ENCODE measurements at places on chromosomes 7 and 10.
A peak's percentile ranks its signal among the peaks of the same experiment; 100 is the strongest.

DNA sequence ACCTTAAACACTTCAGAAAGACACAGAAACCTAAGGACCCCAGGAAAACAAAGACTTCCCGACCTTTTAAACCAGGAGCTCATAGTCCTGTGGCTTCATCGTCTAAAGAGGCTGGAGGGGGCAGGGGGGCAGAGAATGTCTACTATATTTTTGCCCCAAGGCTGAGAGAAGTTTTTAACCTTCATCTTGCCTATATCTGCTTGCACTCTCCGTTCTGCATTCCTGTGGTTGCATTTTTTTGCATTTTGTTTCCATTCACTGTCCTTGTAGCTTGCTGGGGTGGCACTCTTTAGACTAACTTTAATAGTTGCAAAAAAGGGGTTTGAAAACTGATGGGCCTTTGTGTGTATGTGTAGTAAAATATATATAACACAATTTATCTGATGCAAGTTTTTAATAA is 23.7 kb downstream of the PRKAR2B start:
- no peak for DNase-seq

DNA sequence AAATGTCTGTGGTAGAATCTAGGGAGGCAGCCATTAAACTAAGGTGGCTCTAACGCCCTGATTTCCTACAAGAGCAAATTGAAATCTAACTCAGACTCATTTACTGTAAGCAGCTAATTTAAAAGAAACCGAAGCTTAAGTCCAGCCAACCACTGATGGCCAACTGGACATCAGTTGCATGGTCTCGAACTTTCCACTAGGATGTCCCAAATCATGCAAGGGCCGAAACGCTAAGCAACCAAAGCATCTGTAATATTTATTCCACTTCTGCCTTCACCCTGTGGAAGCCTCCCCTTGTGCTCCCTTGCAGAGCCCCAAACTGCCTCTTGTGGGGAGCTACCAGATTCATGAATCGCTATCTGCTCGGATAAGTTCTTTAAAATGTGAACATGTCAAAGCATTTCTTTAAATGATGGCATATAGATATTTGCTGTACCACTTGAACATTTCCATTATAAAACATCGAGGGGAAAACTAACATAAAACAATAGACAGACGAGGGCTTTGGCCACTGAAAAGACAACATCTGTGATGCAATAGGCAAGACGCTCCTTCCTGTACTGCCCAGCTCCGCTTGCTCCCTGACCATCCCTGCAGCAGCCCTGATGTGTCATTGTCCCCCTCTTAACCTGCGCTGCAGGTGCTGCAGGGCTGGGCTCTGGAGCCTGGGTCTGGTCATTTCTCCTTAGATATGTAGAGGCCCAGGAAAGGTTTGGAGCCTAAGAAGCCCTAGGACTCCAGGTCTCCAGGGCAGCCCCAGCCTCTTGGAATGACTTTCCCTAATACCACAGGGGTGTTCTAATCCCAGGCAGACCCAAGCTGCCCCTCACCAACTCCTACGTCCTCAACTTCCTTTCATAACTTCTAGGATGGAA is 2.9 kb upstream of the RBP3 start:
- DNase-seq = no peak

DNA sequence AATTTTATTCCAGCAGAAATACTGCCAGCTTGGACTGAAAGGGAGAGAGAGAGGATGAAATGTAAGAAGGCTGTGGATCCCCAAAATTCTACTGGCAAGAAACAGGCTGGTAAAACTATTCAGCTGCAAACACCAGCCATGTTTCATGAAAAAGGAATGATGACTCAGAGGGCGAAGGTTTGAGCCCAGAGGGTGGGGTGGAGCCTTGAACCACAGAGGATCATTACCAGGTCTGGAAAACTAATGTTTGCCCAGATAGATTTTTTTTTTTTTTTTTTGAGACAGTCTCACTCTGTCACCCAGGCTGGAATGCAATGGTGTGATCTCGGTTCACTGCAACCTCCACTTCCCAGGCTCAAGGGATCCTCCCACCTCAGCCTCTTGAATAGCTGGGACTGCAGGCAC is 41.7 kb upstream of the NRF1 start:
- peak; percentile 96 for DNase-seq

GRCh38 chr10:91589015-91589657 is 43.7 kb downstream of the PPP1R3C start:
- no peak for DNase-seq

DNA sequence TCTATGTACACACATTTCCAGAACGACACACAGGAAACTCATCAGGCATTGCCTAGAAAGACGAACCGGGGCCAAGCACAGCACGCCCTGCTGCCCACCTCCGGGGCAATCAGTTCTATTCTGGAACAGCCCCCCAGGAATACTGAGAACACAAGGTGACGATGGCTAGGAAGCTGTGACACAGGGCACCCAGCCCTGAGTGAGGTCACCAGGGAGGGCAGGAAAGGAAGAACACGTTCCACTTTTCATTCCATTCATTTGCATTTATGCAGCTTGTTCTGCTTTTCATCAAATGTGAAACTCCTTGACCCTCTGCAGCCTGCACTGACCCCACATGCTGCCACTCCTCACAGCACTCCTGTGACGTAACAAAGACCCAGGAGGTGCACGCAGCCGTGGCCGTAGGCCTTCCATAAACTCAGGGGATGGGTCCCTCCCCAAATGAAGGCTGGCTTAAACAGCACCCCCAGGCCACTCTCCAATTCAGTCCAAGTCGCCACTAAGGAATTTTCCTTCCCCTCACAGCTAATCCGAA is 28.9 kb downstream of the MAD1L1 start:
- DNase-seq = no peak

DNA sequence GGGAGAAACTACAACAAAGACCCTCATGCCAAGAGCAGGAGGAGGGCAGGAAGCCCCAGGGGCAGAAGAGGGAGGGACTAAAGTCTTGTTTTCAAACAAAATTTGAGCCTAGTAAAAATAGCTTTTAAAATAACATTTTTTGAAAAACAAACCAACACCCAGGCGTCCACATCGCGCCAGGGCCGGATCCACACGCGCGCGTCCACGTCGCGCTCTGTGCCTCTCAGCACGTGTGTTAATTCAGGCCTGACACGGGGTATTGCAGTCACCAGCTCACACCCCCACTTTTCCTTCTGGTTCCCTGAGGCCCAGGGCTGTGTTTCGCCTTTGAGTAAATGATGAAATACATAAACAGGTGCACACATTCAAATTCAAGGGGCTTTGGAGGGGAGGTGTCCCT is 196.2 kb downstream of the TCERG1L start:
- no peak for DNase-seq

All from kidney tubule cell (primary cell).